ENCODE measurements at places on chromosomes 7 and 10.

GRCh38 chr10:12768156-12769100 is 233.1 kb downstream of the CCDC3 start:
- DNase-seq: peak; percentile 85

- no peak for DNase-seq
These were observed 52.4 kb upstream of the SEMA3C start for GRCh38 chr7:80971225-80971624.

DNA sequence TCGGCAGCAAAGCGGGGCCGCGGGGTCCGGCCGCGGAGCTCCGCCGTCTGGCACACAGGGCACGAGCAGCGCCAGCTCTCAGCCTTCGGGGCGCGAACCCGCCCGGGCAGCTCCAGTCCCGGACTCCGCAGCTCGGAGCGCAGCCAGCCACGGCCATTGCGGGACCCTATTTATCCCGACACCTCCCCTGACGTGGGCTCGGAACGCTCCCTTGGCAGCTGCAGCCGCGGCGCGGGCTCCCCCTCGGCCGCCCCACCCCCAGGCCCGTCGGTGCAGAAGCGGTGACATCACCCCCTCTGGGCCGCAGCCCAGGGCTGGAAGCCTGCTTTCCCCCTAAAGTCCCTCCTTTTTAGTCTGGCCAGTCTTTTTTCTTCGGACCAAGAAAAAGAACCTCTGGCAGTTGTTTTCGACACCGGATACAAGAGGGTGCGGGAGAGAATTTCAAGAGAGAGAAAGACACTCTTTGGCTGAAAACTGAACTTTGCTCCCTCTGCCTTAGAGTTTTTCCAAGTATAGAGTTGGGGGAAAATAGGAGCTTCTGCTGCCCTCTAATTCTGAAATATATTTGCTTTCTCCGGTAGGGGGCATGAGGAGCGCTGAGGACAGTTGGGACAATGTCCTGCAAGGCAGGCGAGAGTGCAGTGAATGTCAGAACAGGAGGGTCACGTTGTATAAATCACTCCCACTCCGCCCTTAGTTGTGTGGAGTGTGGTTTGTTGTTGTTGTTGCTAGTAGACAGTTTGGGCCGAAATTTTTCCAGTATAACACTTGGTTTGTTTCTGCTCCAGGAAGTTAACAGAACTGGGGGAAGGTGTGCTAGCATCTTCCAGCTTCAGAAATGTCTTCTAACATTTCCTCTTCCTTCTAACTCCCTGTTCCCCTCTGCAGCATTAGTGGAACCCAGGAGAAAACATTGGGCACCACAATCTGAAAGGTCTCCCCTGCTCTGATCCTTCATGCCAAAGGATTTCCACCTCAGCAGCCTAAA is at the start of gene SFRP4:
Gene SFRP4, minus strand, starts transcription at position 145 of the 988 bp plus-strand sequence. CDS start 280 bp downstream, outside the sequence.
- peak; percentile 66 for DNase-seq

DNA sequence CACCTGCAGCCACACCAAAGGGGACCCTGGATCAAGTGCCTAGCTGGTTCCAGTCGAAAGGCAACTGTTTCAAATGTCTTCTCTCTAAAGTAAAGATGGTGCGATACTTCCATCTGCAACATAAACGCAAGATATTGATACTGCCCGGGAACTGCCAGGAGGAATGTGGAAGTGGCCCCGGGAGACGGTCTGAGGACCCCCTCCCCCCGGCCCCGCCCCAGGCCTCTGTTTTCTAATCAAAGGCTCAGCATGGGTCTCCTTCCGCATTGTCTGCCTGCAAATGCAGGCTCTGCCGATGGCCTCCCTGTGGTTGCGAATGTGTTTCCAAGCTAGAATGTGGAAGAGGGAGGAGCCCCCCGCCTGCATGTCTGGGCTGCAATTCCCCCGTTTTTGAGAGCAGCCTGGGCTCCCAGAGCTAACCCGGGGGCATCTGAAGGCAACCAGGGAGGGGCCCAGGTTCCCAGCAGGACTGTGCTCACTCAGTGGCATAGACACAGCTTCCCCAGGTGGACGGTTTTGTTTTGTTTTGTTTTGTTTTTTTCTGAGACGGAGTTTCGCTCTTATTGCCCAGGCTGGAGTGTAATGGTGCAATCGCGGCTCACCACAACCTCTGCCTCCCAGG is 223.9 kb upstream of the PPP2R2D start:
- no peak for DNase-seq

- DNase-seq: no peak
These were observed 281.5 kb downstream of the CELF2 start for GRCh38 chr10:11299125-11299524.

- DNase-seq: no peak
These were observed 569.1 kb downstream of the DNAJB6 start for GRCh38 chr7:157905651-157906461.

GRCh38 chr10:17077890-17078289 is 51.7 kb downstream of the CUBN start:
- no peak for DNase-seq

DNA sequence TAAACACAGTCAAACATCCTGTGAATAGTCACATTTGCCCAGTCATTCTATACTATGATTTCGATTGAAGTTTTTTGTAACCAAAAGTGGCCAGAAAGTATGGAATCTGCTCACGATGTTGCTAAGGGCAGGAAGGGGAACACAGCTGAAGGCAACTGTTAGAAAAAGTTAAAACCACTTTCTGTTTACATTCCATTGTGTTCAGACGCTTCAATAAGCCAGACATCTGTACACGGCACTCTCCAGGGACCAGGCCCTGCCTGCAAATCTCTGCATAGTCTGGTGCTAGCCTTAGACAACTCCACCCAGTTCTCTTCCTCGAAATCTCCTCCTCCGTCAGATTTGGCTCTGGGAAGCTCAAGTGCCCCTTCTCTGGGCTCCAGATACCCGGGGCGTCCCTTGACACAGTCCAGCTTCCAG is 17.1 kb upstream of the TMEM120A start:
- no peak for DNase-seq

GRCh38 chr10:103109821-103110220 is 83.3 kb downstream of the NT5C2 start:
- DNase-seq: no peak

DNA sequence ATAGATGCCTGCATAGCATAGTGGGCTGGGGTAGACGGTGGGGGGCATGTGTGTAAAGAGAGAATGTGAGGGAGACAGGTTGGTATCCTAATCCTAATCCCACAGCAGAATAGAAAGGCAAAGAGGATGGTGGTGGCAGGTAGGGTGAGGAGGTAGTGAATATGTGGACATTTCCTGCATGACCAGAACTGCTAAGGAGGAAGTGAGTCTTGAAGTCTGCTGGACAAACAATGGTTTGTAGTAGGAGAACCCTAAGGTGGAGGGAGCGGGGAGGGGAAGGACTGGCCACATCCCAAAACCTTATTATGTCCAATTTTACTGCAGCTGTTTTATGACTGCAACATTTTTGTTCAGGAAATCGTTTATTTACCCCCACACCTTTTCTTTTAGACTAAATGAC is 279.7 kb downstream of the AUTS2 start:
- no peak for DNase-seq

DNA sequence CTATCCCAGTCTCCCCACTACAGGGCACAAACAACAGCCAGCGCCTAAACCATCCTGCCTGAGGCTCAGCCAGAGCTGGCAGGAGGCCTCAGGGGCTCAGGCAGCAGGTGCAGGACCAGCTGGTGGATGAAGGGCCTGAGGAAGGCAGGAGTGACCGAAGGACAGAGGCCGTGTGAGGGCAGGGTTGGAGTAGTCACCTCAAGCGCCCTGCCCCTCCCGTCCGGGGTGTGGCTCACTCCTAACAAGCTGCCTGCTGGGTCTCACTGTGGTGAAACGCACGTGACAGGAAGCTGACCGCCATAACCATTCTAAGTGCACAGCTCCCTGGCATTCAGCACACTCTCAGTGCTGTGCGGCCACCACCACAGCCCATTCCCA is 281.1 kb downstream of the ELFN1 start:
- no peak for DNase-seq
